ENCODE measurements at places on chromosomes 5 and 9. TPM values are rescaled to one million over a fixed set of nuclear protein-coding genes. Genes with fewer than 3 reads are reported as not detected.

The EGFLAM gene
- total RNA-seq, result 0.33 TPM

The SLCO4C1 gene
- 4.8 TPM for total RNA-seq

The CDC42SE2 gene
- total RNA-seq, result 23.2 TPM

The TICAM2 gene
- total RNA-seq, result 0.33 TPM

The POU5F2 gene
- 0.22 TPM for total RNA-seq

The PAPPA gene
- total RNA-seq, result 0.17 TPM

The SLC36A3 gene
- total RNA-seq, result not detected

The SPATA31D4 gene
- not detected for total RNA-seq

The FOXD1 gene
- 0.31 TPM for total RNA-seq

The RBM22 gene
- total RNA-seq, result 47.0 TPM

The ABITRAM gene
- total RNA-seq, result 11.7 TPM

The ANKRD34B gene
- total RNA-seq, result 0.72 TPM

The CAMK2A gene
- total RNA-seq, result 0.15 TPM

The ARL14EPL gene
- total RNA-seq, result not detected

The GBGT1 gene
- 9.3 TPM for total RNA-seq

The CCIN gene
- not detected for total RNA-seq

All from H9 (cell line).